ENCODE measurements at places on chromosomes 1 and 21.

GRCh38 chr1:72649991-72650390, 367.7 kb upstream of the NEGR1 start:
- DNase-seq, result no peak

GRCh38 chr1:77900687-77901293, 12.4 kb downstream of the NEXN start:
- peak; percentile 78 for DNase-seq

DNA sequence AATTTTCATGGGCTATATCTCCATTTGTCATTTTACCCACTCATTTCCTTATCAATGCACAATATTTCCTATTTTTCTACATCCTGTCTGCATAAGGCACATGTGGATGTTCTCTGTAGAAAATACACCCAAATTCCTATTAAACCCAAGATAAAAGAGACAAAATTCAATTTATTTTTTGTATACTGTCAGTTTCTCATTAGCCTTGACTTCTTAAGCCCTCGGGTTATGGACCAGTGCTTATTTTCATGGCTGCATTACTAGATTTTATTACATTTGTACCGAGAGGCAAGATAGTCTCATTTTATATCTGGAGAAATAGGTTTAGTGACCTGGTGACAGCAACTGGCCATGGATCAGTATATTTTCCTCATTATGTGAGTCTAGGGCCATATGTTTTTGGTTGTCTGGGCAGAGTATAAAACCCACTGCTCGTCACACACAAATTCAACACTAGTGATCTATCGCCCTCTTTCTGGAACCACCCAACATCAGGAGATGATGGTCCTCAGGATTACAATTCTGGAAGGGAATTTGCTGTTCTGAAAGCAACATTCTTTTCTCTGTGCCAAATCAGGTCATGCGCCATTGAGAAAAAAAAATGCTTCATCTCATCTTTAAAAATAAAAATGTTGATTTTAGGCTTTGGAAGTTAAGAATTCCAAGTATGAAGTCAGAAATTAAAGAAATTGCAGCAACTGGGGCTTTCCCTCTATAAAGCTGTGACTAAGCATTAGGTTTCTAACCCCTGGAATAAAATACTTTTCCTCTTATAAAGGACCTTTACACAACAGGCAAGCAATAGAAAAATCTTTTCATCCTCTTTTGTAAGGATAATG, 81.4 kb downstream of the ASTN1 start:
- no peak for DNase-seq

GRCh38 chr1:228323401-228323800, 83.2 kb downstream of the TRIM11 start:
- DNase-seq, result no peak

GRCh38 chr1:70915258-70916033, 132.2 kb downstream of the PTGER3 start:
- no peak for DNase-seq

DNA sequence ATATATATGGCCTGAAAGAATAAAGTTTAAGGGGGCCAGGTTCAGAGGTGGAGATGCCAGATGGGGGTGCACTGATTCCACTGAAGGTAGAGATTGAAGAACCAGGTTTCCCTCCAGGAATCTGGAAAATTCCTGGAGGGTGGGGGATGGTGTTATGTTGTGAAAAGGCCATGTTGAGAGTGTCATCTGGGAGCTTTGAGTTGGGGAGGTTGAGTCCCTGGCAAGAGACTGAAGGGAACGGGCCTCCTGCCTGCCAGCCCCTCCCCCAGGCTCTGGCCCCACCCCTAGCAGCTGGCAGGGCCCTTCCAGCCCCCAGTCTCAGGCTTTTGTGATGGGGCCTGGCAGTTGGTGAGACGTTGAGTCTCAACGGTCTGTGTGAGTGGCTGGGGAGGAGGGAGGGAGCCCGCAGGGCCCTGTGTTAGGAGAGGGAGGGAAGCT, 4.1 kb downstream of the PTPRU start:
- peak; percentile 96 for DNase-seq

DNA sequence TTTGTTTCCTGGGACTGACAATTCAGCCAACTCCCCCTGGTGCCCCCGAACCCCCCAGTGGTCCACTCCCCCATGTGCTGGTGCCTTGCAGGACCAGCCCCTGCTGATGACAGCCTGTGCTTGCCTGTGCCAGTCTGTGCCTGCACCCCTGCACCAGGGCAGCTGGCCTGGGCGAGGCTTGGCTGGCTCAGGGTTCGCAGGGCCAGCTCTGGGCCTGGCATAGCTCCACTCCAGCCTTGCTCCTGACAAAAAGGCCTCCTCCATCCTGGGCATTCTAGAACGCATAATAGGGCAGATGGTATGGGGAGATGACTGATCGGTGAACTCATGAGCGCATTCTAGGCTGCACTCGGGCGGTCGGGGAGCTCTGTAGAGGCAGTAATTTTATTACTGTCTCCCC, 5.4 kb downstream of the CNTN2 start:
- DNase-seq, result peak; percentile 44

DNA sequence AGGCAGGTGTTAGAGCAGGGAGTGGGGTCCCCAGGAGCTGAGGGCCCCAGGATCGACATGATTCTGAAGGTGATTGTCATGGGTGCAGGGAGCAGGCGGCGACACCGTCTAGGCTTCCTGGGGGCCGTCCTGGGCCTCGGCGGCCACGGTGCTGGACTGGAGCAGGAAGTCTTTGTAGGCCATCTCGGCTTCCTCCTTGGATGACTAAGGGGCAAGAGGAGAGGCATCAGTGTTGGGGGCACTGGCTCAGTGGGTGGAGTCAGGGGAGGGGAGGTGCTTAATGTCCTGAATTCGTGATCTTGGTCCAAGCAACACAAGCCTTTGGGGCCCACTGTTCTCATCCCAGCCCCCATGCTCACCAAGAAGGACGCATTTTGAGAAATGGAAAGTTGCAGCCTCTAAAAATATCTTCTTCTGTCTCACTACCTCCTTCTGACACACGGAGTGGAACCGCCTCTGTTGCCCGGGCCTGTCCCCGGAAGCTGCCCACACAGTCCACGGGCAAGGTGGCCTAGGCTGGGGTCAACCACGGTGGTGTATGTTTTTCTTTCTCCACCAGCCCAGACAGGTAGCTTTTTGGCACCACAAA, 8.6 kb upstream of the FCMR start:
- DNase-seq, result no peak

DNA sequence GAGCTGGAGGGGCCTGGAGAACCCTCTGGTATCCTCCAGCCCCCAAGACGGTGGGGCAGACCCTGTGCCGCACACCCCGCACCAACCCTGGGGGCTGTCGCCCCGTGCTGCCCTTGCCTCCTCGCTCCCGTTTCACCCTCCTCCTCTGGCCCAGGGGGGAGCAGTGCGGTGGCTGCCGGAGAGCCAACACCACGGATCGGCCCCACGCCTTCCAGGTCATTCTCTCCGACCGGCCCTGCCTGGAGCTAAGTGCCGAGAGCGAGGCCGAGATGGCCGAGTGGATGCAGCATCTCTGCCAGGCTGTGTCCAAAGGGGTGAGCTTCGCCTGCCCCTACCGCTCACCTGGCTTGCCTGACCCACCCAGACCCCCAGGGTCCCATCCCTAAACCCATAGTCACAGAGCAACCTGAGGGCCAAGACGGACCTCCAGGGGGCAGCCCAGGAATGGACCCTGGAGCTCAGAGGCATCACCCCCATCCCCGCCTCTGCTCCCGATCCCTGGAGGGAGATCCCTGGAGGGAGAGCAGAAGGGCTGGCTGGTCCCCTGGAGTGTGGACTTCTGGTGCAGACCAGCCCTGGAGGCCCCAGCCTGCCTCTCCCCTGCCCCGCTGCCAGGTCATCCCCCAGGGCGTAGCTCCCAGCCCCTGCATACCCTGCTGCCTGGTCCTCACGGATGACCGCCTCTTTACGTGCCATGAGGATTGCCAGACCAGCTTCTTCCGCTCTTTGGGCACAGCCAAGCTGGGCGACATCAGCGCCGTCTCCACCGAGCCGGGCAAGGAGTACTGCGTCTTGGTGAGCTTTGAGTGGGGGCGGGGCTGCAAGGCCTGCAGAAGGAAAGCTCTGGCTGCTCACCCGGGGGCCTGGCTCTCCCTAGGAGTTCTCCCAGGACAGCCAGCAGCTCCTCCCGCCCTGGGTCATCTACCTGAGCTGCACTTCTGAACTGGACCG, 4.0 kb upstream of the SLC25A34 start:
- DNase-seq, result no peak

DNA sequence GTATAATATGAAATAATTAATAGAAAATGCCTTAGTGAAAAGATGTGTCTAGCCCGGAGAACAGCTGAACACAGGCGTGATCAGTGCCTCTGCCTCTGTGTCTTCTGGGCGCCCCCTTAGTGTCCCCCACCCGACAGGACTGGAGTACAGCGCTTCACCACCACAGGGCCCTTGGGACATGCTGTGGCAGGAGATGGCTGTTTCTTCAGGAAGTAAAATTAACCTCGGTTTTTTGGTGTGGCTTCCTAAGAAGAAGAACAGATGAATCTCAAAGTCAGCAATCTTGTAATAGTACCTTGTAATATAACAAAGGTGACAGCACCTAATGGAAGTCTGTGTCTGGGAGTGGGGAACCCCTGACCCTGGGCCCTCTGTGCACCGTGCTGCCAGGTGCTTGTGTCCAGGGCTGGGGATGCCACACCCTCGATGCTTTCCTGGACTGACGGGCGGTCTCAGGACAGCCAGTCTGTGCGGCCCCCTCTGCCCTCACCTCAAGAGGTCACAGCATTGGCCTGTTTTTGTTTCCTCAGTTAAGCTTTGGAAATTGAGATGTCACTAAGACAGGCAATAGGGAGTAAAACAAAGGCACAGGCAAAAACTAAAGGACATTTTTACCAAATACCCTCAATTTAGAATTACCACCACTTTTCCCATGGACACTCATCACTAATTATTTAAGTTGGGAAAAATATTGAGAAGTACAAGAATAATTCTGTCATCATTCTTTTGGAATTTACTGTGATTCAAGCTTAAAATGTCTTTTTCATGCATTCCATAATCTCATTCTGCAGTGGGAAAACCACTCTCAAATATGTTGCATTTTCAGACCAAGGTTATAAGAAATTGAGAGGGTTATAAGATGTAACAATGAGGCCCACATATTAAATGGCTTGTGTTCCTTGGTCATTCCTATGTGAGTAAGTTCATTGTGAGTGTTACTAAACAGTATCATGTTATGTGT, 79.3 kb downstream of the ADARB1 start:
- DNase-seq, result no peak

GRCh38 chr1:116278541-116278866, 94.5 kb upstream of the ATP1A1 start:
- DNase-seq, result no peak

DNA sequence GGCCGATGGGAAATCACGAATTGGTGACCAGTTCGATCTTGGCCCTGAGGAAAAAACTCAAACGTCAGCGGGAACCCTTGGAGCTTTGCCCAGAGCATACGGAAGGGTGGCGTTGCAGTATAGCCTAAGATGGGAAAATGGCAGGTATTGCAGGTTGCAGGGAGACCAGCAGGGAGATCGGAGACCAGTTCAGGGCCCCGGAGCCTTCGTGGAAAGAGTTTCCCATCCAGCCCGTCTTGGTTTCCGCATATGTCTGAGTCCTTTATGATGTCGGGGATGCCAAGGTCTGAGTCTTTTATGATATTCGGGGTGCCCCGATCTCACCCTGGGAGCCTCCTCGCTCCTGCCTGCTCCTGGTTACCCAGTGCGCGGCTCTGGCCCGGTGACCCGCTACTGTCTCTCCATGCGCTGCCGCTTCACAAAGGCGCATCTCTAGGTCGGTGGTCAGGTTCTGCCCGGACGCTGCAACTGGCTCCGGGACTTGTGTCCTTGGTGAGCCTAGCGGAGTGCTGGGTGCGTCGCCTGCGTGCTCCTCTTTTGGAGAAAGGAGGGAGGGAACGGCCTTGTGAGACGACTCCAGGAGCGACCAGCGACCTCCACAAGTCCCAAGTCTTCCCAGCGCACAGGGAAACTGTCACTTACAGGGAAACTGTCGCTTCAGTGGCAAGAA, 94.2 kb downstream of the PRKAB2 start:
- DNase-seq, result no peak

- no peak for DNase-seq
Observed at GRCh38 chr1:2644171-2644570, 11.4 kb upstream of the MMEL1 start.

DNA sequence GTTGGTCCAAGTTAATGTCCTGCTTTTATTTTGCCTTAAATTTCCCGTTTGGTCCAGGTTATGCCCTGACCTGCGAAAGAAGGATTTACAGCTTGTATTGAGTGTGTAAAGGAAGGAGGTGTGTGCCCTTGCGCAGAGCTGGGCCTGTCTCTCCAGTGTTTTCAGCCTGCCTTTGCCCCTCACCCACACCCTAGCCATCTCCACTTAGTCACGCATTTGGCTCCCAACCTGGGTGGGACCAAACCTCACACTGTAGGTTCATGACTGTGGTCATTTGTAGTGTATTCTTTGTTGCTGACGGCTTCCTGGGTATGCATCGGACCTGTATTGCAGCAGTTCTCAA, 572 bp upstream of the SRSF10 start:
- DNase-seq, result peak; percentile 79

GRCh38 chr1:214569357-214570004, 18.1 kb upstream of the PTPN14 start:
- DNase-seq, result no peak

DNA sequence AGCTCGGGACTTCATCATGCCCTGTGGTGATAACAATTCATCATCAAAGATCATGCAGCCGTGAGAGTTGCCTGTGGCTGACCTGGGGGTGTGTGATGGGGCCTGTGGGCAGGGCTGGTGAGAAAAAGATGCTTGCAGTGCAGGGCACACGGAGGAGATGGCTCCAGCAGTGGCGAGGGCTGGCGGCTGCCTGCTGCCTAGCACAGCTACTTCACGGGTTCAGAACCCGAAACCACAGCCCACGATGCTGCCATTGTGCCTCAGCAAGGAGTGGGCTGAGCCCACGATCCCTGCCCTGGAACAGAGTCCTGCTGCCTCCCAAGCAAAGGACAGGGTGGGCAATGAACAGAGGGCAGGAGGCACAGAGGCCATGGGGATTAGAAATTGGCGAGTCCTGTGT, 631 bp upstream of the KRTAP10-9 start:
- no peak for DNase-seq

DNA sequence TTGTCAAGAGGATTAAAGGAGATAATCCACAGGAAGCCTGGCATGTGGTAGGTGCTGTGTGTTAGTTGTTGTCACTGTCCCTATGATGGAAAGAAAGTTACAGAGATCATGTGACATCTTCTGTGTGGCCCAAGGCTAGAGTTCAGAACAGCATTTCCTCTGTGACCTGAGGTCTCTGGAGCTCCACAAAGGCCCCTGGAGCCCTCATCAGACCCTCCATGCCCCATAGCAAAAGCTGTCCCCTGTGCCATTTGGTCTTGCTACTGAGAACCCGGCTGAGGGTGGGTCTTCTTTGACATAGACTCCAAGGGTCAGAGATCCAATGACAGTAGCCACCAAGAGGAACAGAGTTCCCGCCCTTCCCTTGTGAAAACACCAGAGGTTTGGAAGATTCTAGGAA, 8.1 kb downstream of the CELA2B start:
- peak; percentile 89 for DNase-seq
